Activated CD4-positive, alpha-beta T cell treated with anti-CD3 and anti-CD28 coated beads, Interleukin-2, Interleukin-4, amounts not matched to agents 100 ng/mL and 50 ng/mL, durations not matched to agents 16 hours and 8 hours (primary cell): ENCODE measurements at places on chromosomes 12 and 14.

DNA sequence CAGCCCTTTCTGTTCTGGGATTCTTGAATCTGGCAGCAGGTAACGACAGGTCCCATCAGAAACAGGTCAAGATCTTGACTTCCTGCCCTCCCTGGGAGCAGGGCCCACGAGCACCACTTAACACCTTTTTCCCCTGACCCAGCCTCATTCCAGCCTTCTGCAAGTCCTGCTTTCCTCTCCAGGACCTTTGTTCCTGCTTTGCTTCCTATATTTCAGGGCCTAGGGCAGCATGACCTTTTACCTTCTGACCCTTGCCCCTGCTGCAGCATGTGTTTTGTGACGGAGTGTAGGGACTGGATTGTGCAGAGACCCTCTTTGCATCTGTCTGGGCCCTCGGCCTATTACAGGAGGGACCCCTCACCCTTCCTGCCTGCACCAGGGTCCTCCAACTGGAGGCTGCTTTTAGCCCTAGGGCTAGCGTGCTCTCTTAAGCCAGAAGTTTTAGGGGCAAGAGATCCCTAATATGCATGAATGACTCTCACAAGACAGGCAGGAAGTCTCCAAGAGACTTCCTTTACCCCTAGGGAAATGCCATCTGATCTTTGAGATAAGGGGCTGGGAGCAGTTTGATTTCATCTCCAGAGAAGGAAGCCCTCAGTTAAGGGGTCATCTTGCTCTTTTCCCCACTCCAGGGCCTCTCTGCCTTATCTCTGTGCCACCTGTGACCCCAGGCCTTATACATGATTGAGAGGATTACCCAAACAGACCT, 209.4 kb upstream of the BCL2L14 start:
- DNase-seq, result no peak

GRCh38 chr14:57182760-57183503, 85.8 kb downstream of the EXOC5 start:
- DNase-seq, result peak; percentile 11

- no peak for DNase-seq
These were observed 34.5 kb downstream of the USP44 start for GRCh38 chr12:95516757-95517156.

GRCh38 chr14:59301354-59301753, 112.9 kb downstream of the DAAM1 start:
- DNase-seq, result peak; percentile 71

DNA sequence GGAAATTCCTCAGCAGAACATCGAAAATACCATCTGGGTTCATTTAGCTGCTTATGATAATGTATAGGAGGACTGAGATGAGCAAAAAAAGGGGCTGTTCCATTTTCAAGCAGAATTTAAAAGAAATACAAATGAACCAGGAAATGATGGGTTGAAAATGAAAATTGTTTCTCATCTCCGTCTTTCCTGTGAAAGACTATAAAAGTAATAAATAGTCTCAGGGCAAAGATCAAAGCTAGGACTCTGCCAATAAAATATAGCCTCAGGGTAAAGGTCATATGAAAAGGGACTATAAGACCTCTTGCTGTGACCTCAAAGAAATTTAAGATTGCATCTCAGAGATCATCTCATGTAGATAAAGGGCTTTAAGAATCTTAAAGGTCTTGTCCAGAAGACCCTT, 478.0 kb downstream of the BTG1 start:
- DNase-seq, result no peak
